ENCODE measurements at places on chromosomes 3 and 15.

- DNase-seq: no peak
Measured at GRCh38 chr3:49238274-49239127, 38.5 kb downstream of the C3orf62 start.

- DNase-seq: no peak
Measured at GRCh38 chr15:99410477-99410876, 155.3 kb upstream of the MEF2A start.

- DNase-seq: no peak
Measured at GRCh38 chr15:63166219-63166618, 8.9 kb upstream of the RPS27L start.

GRCh38 chr3:54939557-54940300 is 11.9 kb upstream of the LRTM1 start:
- DNase-seq: no peak

DNA sequence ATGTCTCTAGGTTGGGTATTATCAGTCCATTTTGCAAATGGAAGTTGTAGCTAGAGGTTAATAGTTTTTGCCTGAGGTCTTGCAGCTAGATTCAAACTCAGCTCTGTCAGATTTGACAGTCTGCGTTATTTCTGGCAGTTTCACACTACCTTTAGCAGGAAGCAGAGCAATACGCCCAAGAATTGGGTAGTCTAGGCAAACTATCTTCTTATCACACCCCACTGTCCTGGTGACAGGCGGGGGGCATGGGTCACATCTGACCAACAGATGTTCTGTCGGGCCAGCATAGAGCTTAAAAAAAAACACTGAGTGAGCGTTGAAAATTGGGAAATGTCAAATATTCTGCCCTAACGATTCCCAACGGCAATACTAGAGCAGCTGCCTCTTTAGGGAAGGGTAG is 5.7 kb downstream of the GPR160 start:
- no peak for DNase-seq

DNA sequence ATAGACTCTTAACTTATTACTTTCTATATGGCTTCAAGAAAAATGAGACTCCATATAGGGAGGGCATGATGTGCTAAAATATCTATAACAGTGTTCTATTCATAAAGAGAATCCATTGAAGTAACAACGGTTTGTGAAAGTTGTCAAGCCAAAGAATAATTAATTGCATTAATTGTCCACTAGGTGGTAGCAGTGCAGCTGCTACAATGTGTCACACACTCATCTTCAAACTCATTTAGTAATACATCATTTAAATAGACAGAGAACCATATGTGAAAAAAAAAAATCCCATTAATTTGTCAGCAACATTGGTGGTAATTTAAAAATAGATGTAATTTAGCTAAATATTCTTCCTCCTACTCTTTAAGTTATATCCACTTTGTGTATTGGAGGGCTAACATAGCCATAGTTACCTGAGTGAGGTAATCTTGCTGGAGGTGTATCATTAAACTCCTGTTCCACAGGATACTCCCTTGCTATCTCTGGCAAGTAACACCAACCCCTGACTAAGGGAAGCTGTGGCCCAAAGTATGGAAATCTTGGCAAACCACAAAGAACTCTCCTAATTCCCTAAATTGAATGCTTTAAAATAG is 3.7 kb upstream of the CPA3 start:
- no peak for DNase-seq

DNA sequence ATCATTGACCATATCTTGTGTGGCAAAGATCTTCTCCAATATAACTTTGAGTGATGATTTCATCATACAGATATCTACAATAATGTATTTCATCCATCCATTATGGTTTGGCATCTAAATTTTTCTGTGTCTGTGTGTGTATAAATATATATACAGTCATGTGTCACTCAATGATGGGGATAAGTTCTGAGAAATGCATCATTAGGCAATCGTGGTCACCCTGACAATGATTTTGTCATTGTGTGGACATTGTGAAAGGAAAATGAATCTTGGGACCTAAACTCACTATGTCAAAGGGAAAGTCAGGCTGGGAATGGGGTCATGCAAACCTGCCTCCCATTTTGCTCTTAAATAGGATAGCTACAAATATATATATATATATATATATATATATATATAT is 12.4 kb downstream of the CFAP161 start:
- no peak for DNase-seq

GRCh38 chr3:109445210-109445609 is 107.9 kb upstream of the DPPA4 start:
- no peak for DNase-seq

- no peak for DNase-seq
Measured at GRCh38 chr3:129586746-129587430, 19.6 kb downstream of the PLXND1 start.

- DNase-seq: no peak
Measured at GRCh38 chr3:139326131-139326530, 17.7 kb upstream of the MRPS22 start.
